HL-60 (cell line): ENCODE measurements at places on chromosomes 6 and 20.

DNA sequence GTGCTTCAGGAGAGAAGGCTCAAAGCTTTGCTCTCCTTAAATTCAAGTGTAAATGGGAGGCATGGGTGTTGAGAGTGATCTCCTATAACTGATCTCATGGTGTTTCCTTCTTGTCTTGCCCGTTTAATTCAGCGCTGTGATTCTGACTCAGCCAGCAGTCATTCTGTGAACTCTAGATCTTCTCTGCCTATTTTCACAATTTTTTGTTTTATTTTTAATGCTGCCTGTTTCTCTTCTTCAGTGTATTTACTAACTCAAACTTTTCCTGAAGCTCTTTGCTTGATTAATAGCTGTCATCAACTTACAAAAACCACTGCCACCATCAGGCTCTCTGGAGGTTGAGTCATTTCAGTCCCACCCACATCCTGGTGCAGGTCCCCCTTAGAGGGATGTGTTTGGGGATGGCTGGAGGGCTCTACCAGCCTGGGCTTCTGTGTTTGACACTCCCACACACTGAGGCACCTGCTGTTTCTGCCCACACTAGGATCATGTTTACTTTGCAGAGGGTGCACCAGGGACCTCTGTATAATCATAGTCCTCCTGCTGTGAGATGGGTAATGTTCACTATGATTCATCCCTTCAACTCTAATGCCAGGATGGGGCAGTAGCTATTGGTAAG lies 94.0 kb downstream of the SHLD1 start:
- no peak for DNase-seq

DNA sequence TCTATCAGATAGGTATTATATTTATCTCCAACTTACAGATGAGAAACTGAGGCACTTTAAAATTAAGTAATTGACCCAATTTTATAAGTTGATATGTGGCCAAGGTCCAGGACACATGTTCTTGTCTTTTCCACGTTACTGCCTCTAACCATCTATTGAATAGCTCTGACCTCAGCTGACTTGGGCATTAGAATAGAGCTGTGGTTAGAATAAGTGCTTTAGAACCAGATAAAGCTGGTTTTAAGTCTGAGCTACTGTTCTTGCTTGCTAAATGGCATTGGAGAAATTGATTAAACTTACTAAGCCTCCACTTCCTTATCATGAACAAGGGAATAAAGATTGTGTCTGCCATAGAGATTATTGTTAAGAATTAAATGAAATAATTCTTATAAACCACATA lies 147.8 kb upstream of the DTNBP1 start:
- DNase-seq = no peak

DNA sequence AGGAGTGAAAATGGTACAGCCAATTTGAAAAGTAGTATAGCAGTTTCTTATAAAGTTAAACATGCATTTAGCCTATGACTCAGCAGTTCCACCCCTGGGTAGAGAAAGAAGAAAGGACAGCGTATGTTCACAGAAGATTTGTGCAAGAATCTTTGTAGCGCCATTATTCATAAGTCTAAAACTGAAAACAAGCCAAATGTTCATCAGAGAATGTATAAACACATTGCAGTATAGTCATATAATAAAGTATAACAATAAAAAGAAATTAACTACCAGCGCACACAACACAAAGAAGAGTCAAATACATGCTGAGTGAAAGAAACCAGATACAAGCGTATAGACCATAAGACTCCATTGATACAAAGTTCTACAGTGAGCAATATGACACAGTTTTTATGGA lies 294.0 kb downstream of the SAMD5 start:
- DNase-seq = no peak

- no peak for DNase-seq
These were observed 105.7 kb downstream of the LCA5 start for GRCh38 chr6:79431537-79431933.

- DNase-seq = no peak
These were observed 45.8 kb downstream of the SOX4 start for GRCh38 chr6:21639316-21639715.

DNA sequence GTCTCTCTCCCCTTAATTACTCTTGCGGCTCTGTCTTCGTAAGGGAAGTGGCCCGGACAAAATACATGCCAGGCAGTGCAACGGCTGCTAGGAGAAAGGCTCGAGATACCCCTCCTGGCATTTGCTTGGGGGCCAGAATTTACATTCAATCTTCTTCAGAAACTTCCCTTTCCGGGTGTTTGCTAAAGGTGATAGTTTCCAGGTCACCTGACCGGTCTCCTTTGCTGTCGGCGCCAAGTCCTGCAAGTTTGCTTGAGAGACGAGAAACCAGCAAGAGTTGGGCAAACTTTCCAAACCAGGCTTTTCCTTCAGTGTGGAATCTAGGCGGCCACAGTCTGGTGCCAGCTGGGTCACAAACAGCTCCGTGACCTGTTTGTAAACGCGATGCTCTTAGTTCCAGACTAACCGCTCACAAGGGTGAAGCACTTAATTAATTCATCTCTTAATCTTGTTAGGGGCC lies 563 bp upstream of the SRSF3 start:
- peak; percentile 73 for DNase-seq

DNA sequence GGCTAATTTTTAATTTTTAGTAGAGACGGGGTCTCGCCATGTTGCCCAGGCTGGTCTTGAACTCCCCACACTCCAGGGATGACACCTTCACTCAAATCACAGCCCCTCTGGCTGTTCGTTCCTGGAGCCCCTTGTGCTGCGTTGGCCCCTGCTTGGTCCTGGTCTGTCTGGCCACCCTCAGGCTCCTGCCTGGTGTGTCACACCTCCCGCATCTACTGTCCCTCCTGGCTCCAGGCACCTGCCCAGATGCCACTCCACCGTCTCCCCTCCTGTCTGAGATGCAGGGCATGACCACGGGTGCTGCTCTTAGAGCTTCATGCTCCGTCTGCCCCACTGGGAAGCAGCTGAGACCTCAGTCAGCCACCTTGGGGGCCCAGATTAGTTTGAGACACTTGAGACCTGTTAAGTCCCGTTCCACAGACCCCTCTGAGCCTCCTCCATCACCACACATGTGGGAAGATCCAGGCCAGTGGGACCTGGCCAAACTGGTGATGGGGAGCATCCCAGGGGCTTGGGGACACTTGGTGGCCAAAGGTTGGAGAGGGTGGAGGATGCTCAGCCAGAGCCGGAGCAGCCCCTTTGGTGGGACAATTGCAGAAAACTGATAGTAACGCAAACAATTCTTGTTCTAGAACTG lies 21.9 kb upstream of the NPBWR2 start:
- no peak for DNase-seq

- no peak for DNase-seq
These were observed 5.8 kb downstream of the ZBTB24 start for GRCh38 chr6:109477184-109477583.

DNA sequence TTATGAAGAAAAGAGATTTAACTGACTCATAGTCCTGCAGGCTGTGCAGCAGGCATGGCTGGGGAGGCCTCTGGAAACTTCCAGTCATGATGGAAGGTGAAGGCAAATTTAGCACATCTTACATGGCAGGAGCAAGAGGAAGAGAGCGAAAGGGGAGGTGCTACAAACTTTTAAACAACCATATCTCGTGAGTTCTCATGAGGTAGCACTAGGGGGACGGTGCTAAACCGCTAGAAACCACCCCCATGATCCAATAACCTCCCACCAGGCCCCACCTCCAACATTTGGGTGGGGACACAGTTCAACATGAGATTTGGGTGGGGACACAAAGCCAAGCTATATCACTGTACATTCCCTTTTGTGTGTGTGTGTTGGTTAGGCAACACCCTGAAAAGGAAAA lies 209.9 kb downstream of the TMEM242 start:
- DNase-seq = no peak

GRCh38 chr6:91781946-91782345 lies 1195.1 kb upstream of the MAP3K7 start:
- DNase-seq = no peak

GRCh38 chr20:40654876-40655275 lies 34.2 kb downstream of the MAFB start:
- no peak for DNase-seq

- no peak for DNase-seq
These were observed 190.4 kb upstream of the JAG1 start for GRCh38 chr20:10864076-10864672.

DNA sequence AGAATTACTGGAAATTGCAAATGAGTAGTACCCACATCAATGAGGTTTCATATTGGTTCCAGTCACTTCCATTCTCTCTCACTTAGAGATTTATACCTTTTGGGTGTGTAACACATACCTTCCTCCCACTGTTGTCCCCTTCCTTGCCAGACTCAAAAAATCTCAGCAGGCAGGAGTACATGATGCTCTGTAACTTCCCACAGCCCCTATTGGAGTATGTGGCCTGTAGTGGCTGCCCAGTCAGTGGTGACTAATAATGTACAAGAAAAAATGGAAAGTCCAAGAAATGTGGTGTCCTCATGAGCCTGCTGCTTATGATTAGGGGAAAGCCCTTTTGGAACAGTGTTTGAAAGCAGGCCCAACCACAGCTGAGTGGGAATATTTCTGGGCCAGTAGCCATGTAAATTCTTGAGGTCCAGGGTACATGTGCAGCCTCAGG lies 312.0 kb downstream of the ZFAND3 start:
- DNase-seq = no peak

DNA sequence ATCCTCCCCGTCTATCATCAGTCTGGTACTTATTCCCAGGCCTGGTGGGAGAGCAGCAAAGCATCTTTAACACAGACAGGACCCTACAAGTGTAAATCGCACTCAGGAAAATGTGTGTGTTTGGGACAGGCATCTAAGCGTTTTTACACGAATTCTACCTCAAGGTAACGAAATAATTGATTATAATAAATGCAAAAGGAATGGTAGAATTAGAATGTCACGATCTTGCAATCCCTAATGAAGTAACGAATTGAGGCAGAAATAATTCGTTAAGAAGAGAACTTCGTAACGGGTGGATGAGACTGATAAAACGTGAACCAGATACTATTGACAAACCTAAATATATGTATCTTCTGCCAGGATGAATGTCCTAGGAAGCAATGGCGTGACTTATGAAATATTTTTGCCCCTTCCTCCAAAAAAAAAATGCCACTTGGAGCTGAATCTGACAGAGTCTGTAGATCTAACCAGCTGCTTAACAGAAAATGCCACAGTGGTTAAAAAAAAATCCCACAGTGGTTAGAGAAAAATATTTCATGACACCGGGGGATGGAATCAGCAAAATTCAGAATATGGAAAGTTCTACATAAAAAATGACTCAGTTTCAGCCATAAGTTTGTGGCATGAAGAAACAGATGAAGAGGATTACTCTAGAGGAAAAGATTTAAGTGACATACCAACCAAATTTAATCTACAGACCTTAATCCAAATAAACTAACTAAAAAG lies 68.7 kb downstream of the F13A1 start:
- DNase-seq = no peak

GRCh38 chr6:18446771-18447170 lies 59.6 kb downstream of the RNF144B start:
- no peak for DNase-seq

DNA sequence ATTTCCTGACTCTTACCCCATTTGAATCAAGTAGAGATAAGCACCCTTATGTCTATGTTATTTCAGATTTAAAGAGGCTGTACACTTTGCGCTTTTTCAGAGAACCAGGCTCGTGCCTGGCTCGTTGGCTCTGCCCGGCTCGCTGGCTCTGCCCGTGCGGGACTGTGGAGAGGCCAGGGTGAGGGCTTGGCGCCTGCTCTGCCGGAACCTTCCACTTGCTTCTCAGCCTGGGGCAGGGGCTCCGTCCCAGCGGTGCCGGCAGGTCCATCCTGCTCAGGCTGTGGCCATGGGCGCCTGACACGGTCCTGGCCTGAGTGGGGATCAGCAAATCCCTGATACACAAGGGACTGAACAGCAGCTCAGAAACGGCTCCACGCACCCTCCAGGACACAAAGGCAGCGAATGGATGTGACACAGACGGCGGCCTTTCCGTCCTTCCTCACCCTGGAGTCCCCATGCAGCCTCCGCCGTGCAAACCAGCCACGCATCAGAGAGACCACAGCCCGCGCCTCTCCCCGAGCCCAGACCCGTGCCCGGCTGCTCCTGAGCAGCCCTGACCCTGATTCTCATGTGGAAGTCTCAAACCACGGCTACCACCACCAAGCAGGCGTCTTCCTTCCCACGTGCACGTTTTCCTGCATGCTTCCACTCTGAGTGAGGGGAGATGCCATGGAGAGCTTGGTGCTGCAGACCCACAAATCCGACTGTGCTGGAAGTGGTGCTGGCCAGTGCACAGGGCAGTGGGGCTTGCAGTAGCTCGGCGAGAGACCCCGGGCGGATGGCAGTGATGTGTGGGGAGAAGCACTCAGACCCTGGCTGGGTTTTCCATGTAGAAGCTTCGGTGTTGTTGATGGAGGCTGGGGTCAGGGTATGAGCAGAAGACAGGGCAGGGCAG lies 233.9 kb downstream of the ERMARD start:
- no peak for DNase-seq

DNA sequence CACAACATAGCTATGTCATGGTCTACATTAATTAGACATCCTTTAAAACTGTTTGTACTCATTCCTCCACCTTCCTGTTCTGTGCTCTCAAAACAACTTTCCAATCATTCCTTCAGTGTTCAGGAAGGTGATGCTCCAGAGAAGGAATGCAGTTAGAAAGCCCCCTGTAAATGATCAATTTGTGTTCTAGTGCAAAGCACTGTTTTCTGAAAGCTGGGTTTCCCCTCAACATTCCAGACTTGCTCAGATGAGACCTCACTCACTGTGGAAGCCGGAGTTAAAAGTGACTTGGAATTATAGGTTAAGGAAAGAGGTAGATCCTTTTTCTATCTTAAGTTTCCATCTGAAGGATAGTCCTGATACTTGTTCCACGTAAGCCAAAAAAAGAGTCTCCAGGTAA lies 95.9 kb downstream of the BMP2 start:
- DNase-seq = no peak

DNA sequence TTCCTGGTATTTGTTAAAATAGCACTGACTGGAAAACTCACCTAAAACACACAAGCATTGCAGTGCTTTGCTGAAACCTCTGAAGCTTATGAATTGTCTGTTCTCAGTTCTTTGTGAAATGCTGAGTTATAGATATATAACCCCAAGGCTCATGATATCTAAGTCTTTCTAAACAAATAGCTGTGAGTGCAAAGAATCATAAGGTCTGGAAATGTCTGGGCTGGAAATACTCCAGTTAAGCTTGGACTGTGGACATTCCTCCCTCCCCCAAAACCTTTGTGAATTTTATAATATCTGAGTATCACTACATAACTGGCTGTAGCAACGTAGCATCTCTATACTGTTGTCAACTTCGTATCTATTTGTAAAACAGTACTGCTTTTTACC lies 69.1 kb downstream of the CBLN4 start:
- no peak for DNase-seq

GRCh38 chr20:31815408-31816188 lies 3.6 kb upstream of the MYLK2 start:
- no peak for DNase-seq

- peak; percentile 16 for DNase-seq
These were observed 8.1 kb downstream of the CAPN11 start for GRCh38 chr6:44166591-44167184.
